ENCODE measurements at places on chromosomes 2 and 18. TPM values are rescaled to one million over a fixed set of nuclear protein-coding genes. Genes with fewer than 3 reads are reported as not detected.

The ACAA2 gene
- 31.3 TPM for total RNA-seq

The TAF4B gene
- 2.9 TPM for total RNA-seq

The WDSUB1 gene
- total RNA-seq, result 2.4 TPM

The KLHL29 gene
- total RNA-seq, result 2.5 TPM

The RUFY4 gene
- not detected for total RNA-seq

The GPR39 gene
- 3.7 TPM for total RNA-seq

The FNDC4 gene
- total RNA-seq, result 9.8 TPM

The SERPINB11 gene
- total RNA-seq, result not detected

The MEIS1 gene
- total RNA-seq, result 44.3 TPM

The NPC1 gene
- 18.7 TPM for total RNA-seq

The CELF4 gene
- total RNA-seq, result not detected

The MYO5B gene
- total RNA-seq, result 0.17 TPM

The SLC30A3 gene
- total RNA-seq, result 0.34 TPM

The TEKT4 gene
- not detected for total RNA-seq

The C2orf72 gene
- total RNA-seq, result not detected

The COPS9 gene
- 206 TPM for total RNA-seq

The FLACC1 gene
- total RNA-seq, result not detected

The FSHR gene
- total RNA-seq, result not detected

The TMEM17 gene
- total RNA-seq, result 1.5 TPM

The BUB1 gene
- total RNA-seq, result 59.0 TPM

The DYNAP gene
- not detected for total RNA-seq

The GTF3C2 gene
- total RNA-seq, result 37.2 TPM

The SERTAD2 gene
- total RNA-seq, result 7.1 TPM

The GKN2 gene
- total RNA-seq, result not detected

The PRKAG3 gene
- total RNA-seq, result not detected

The SCYGR1 gene
- not detected for total RNA-seq

The C1QL2 gene
- not detected for total RNA-seq

The TNFAIP6 gene
- 7.4 TPM for total RNA-seq

The PHOSPHO2 gene
- 1.7 TPM for total RNA-seq

The ACTG2 gene
- 16.5 TPM for total RNA-seq

The SF3B1 gene
- 161 TPM for total RNA-seq

The KCNK3 gene
- total RNA-seq, result not detected

The KLHL14 gene
- not detected for total RNA-seq
